ENCODE measurements at places on chromosomes 6 and 20. TPM values are rescaled to one million over a fixed set of nuclear protein-coding genes. Genes with fewer than 3 reads are reported as not detected.

Gene NTSR1
- total RNA-seq: not detected

Gene CST1
- not detected for total RNA-seq

Gene SCUBE3
- 3.4 TPM for total RNA-seq

Gene CAPN11
- not detected for total RNA-seq

Gene LY6G6C
- total RNA-seq: not detected

Gene ARMH2
- total RNA-seq: not detected

Gene CRISP2
- not detected for total RNA-seq

Gene DACT2
- 3.3 TPM for total RNA-seq

Gene SNTA1
- total RNA-seq: 22.1 TPM

Gene MCHR2
- not detected for total RNA-seq

Gene RPS10
- total RNA-seq: 2,358 TPM

Gene PSMB9
- total RNA-seq: 19.3 TPM

Gene PLCB1
- 15.4 TPM for total RNA-seq

Gene MARCKS
- 169 TPM for total RNA-seq

Gene TNFAIP3
- total RNA-seq: 11.1 TPM

Gene HLA-DPB1
- total RNA-seq: 21.0 TPM

Gene PDYN
- not detected for total RNA-seq

Gene TFAP2D
- not detected for total RNA-seq

Gene FGD2
- total RNA-seq: not detected

Gene NR2E1
- not detected for total RNA-seq

Gene SLC22A2
- not detected for total RNA-seq

Gene DEFB132
- total RNA-seq: not detected

Gene OR2B6
- total RNA-seq: not detected

Gene SLC52A3
- total RNA-seq: not detected

Gene ALDH8A1
- 0.43 TPM for total RNA-seq

Gene SLC17A2
- total RNA-seq: not detected

Gene TRIM10
- total RNA-seq: not detected

Gene SLC44A4
- total RNA-seq: 0.22 TPM
